ENCODE measurements at places on chromosomes 2 and 18. TPM values are rescaled to one million over a fixed set of nuclear protein-coding genes. Genes with fewer than 3 reads are reported as not detected.
A peak's percentile ranks its signal among the peaks of the same experiment; 100 is the strongest.

Gene RNF125
- 4.4 TPM for total RNA-seq

GRCh38 chr2:112880091-112880531 lies 30.9 kb upstream of the IL37 start:
- no peak for DNase-seq

Gene GTF3C2
- total RNA-seq: 57.3 TPM

GRCh38 chr2:239438995-239439753 lies 38.4 kb upstream of the HDAC4 start:
- DNase-seq: no peak

- DNase-seq: peak; percentile 13
These were observed 329.7 kb downstream of the FSIP2 start for GRCh38 chr2:186068139-186068801.

Gene PLEKHH2
- total RNA-seq: 11.2 TPM

DNA sequence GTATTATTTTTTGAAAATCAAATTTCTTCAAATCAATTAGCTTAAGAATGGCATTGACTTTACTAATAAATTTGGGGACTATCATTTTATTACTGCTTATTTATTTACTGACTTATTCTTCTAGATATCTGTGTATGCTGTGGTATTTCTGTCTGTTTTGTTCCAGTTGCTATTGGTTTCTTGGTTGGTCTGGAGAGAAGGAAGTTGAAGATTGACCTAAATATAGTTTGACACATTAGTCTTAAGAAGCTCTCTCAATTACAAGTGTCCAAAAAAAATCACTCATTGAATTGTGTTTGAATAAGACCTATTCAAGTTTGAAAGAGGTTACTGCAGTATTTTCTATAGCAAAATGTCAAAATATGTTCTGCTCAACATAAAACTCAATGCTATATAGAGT lies 153.3 kb upstream of the KYNU start:
- DNase-seq: no peak

Gene MSTN
- total RNA-seq: not detected

- DNase-seq: peak; percentile 94
These were observed 1.2 kb downstream of the ALK start for GRCh38 chr2:29920130-29920577.

Gene MCM6
- 74.4 TPM for total RNA-seq

Gene DSC3
- 1.2 TPM for total RNA-seq

Gene MOCOS
- total RNA-seq: 1.1 TPM

DNA sequence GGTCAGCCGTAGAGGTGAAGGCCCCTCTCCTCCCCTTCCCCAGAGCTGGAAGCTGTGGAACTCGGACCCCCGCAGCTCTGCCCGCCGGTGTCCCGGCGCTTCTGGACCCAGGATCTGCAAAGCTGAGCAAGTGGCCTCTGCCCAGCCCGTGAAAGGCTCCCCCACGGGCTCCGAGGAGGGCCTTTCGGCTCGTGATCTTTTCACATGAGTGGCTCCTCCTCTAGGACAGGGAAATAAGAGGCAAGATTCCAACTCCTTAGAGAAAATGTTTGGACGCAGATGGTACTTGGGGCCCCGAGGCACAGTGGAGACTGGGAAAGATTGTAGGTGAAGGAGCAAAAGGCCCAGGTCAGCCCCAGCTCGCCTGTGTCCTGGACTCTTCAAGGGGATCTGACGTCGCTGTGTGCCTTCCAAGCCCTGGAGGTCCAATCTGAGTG lies 48.2 kb upstream of the SP3 start:
- DNase-seq: peak; percentile 31

GRCh38 chr2:196440413-196440812 lies 199.1 kb upstream of the CCDC150 start:
- no peak for DNase-seq

DNA sequence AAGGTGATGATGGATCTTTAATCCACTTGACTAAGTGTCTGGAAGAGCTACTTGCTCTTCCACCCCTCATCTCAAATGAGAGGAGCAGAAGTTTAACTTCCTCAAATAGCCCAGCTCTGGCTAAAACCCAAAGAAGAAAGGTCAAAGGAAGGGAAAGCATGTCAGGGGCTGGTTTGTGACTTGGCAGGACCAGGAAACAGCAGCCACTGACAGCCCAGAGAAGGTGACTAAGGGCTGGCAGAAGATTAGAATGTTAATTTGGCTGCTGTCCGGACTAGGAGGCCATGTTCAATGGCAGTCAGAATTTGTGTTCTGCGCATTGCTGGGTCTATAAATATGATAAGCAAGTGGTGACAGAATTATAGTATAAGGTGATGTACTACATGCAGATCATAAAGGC lies 386.2 kb downstream of the SETBP1 start:
- DNase-seq: no peak

DNA sequence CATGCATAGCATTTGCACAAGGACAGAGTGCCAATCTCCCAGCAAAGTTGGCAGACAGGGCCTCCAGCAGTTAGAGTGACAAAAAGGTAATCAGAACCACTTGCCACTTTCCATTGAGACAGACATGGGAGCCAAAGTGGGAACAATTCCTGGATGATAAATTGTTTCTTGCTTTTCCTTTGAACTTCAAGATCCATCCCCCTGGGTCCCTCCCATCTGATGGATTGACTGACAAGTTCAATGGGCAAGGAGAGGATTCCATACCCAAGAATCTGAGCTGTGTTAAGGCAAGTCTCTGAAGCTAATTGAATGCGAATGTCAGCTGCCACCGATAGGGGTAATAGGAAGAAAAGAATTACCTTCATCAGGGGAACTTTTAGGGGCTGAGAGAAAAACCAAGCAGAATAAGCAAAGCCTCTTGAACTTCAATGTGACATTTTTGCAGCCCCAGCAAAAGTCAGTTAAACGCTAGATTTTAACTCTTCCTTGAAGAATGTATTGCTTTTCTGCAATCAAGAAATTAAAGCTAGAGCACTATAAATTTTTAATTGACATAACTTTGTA lies 96.5 kb downstream of the LYPD1 start:
- no peak for DNase-seq

DNA sequence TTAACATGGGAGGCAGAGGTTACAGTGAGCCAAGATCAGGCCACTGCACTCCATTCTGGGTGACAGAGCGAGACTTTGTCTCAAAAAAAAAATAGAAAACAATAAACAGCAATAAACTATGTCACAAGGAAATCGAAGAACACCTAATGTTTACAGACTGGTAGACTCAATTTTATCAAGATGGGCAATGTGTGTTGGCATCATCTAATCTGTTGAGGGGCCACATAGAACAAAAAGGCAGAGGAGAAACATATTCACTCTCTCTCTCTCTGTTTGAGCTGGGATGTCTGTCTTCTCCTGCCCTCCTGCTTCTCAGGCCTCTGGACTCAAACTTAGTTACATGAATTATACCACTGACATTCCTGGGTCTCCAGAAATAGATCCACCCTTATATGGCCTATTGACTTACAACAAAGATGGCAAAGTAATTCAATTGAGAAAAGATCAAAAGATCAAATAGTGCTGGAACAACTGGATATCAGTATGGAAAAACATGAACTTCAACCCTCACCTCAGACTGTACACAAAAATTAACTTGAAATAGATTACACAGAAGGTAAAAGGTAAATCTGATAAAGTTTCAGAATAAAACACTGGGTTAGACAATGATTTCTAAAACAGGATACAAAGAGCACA lies 703.8 kb upstream of the CRIM1 start:
- DNase-seq: no peak

DNA sequence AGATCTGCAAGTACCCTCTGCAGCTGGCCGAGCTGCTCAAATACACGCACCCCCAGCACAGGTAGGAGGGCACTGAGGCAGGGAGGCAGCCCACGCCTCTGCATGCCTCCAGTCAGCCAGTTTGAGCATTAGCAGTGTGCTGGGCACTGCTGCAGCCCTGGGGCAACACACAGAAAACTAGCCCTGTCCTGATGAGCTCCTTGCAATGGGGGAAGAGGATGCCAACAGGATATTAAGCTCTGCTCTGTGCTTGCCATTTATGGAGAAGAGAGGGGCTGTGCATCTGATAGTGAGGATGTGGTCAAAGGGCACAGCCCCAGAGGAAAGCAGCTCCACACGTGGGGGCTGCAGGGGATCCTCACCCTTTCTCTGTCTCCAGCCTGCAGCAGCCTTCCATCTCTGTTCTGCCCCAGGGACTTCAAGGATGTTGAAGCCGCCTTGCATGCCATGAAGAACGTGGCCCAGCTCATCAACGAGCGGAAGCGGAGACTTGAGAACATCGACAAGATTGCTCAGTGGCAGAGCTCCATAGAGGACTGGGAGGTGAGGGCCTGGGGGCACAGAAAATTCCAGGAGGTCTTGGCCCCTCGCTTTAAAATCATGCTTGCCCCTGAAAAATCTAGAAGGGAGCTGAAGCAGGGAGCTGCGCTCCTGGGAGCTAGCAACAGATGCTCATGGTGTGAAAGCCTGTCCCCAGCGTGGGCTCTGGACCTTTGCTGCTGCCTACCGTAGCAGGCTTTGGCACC lies 51.7 kb downstream of the FAM168B start:
- no peak for DNase-seq

DNA sequence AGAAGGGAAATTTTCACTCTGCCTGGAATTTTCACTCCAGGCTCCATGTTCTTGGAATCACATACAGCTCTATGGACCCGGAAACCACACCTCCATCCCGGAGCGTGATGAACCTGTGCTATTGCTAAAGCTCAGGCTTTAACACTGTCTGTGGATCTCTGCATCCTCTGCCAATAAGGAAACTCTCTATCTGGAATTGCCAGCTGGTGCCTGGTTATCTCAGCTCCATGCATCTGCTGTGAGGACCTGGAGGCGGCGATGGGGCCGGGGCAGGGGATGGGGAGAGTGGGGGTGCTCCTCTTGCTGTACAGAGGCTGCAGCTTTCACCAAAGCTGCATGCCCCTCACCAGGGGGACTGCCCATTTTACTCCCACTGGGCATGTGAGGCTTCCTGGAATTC lies 754.0 kb upstream of the SOX11 start:
- no peak for DNase-seq

- DNase-seq: no peak
These were observed 5.3 kb upstream of the PLCL1 start for GRCh38 chr2:197799068-197799467.

Gene SERPINB3
- total RNA-seq: not detected

Gene IL36G
- total RNA-seq: 0.59 TPM

DNA sequence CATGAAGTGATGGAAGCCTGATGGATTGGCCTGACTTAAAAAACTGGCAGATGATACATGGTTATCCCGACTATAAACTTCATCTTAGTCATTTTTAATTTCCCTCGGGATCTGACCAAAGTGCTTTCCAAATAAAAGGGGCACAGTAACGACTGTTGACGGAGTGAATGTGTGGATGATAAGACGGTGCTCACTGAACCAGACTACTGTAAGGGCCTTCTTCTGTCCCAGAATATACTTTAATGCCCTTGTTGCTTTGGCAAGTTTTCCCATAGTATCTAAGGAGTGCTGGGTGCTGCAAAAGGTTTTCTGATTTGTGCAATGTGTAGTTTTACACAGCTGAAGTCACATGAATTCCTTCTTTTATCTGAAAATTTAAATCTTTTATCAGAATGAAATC lies 373.5 kb downstream of the DSEL start:
- DNase-seq: no peak

Gene LTBP1
- total RNA-seq: 61.9 TPM

GRCh38 chr2:240468303-240469238 lies 33.1 kb downstream of the GPC1 start:
- no peak for DNase-seq

- DNase-seq: no peak
These were observed 98.9 kb upstream of the CYP1B1 start for GRCh38 chr2:38174646-38175423.

Gene GREB1
- total RNA-seq: 30.8 TPM

- no peak for DNase-seq
These were observed 1354.6 kb upstream of the NRXN1 start for GRCh38 chr2:52386433-52387030.

Gene SAG
- total RNA-seq: 0.03 TPM

- DNase-seq: no peak
These were observed 30.6 kb upstream of the CREB1 start for GRCh38 chr2:207499114-207499513.

DNA sequence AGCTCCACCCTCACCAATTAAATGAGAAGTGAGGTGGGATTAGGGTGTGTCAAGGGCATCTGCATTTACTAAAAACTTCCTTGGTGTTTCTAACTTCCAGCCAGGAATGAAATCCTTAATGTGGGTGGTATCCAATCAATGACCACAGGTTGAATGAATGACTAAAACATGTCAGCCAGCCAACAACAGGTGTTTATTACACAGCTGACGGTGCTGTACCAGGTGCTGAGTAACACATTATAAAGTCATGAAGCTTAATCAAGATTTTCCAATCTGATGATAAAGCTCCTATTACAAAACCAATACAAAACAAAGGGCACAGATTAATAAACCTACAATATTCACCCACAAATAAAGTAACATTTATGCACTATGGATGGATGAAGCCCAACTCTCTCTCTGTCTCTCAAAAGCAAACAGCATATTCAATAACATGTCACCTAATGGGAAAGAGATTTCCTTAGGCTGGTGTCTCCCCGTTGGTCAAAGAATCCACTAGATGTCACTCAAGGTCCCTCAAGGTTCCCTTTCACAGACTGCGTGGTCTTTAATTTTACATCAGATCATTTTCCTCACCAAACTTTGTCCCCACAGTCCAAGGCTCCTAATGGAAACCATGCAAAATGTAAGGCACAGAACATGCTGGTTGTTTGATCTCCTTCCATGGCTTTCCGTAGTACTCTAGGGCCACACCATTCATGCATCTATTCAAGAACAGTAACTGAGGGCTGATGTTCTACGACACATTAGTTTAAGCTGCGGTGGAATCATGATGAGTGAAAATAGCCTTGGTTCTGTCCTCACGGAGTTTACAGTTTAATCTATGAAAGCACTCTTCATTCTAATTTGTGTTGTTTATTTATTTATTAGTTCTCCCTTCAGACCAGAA lies 6.4 kb upstream of the PTPN4 start:
- peak; percentile 61 for DNase-seq

DNA sequence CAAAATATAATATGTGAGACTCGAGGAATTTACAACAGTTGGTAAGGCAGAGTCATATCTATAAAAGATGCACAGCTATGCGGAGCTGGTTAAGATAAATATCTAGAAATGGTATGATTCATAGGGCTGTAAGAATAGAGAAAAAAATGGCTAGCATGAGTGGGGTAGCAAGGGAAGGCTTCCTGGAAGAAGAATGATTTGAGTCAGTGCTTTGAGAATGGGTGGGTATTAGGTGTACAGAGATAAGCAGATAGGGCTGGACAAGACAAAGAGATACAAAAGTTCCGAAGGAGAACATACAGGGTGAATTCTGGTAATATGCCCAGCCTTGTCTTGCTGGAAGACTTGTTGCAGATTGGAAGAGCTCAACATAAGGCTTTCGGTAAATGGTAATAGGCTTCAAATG lies 291.5 kb upstream of the CCDC68 start:
- DNase-seq: no peak
